ENCODE measurements at places on chromosomes 1 and 21.

DNA sequence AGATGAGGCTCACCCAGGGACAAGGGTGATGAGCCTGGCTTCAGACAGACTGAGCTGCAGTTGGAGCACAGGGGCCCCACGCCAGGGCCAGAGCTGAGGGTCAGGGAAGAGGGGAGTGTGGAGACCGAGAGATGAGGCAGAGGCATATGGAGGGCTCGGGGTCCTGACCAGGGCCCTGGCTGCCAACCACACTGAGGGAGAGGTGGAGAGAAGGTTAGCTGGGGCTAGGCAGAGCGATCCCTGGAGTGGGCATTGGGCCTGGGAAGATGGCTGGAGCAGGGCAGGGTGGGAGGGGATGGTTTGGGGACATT lies 8.0 kb downstream of the PEAR1 start:
- DNase-seq = no peak

DNA sequence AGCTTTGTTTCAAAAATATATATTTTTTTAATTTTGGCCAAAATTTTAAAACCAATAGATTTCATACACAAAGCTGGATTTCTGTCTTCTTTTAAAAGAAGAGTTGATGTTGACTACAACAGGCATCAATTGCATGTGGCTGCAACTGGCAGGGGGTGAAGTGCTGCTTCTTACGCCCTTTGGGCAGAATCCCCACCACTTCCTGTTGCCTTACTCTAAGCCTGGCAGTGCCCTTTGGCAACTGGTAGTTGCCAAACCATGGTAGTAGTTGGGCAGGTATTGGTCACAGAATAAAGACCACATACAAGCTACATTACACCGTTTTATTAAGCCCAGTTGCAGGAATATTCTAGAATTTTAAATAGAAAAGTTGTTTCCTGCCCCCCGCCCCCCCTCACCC lies 17.0 kb downstream of the LAMC2 start:
- DNase-seq = no peak

DNA sequence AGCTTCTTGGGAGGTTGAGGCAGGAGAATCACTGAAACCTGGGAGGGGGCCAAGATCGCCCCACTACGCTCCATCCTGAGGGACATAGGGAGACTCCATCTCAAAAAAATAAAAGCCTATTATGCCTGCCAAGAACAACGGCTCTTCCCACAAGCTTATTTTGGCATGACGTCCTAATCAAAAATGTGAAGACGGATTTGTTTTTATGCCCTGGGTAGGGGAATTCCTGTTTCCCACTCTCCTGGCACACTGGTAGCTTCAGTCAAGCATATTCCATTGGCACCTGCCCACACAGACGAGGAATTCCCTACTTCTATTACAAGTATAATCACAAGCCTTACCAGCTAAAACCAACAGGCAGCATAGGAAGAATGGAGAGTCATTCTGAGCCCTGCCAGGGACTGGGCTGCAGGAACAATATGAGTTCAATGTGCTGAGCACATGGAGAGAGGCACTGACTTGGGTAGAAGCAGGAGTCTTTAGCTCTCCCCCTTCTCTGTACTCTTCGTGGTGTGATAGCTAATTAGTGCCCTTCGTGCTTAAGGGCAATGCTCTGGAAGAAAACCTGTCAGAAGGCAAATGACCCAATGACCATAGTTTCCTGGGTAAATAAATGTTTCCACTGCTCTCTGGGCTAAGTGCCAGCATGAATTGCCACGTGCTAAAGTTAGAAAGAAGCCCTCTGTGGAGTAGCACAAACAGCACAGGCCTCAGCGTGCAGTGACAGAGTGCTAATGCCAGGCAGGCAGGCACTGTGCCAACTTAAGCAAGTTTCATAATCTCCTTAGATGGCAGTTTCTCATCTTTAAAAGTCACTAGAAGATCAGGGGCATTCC lies 16.8 kb downstream of the TNFSF4 start:
- DNase-seq = peak; percentile 95

DNA sequence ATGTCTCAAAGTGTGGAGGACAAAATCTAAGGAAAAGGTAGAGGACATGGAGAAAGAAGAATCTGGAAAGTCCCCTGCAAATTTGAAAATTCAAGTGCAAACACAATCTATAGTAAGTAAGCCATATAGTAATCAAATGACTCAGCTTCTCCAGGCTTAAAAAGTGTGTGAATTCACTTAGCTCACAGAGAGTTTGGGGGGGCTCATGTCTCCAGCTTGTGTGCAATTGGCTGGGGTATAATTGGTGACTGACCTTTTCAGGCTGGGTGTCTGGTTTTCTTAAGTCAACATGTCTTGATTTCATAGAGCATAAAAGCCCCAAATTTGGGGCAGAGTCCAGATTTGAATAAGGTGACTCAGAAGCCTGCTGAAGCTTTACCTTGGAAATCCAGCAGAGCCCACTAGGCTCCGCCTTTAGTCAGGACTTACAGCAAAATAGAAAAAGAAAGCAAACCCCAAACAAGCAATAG lies 8.6 kb downstream of the CLDN14 start:
- peak; percentile 50 for DNase-seq
